ENCODE measurements at places on chromosomes 2 and 18.

DNA sequence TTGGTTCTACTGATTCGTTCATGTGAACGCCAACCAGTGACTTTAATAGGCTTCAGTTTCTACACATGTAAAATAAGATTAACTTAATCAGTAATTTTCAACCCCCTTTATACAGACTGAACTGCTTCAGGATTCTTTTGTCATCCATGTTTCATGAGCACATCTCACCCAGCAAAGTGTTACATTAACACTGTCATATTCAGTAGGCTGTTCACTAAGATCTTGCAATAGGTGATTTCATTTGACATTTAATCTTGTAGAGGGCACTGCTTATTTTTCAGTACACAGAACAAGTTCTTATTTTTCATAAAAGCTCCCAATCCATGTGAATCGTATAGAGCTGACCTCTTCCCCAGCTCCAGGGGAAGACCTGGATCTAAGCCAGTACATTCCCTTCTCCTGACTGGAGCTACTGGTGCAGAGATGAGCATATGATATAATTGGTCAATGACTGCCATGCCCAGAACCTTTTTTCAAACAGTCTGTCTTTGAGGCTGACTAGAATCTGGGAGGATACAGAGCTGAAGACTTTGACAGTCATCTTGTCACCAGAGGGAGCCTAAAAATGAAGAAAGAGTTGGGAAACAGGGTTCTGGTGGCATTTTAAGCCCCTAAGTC, 72.2 kb upstream of the CHRNA1 start:
- DNase-seq: no peak

- DNase-seq: no peak
These were observed 149.9 kb downstream of the GFPT1 start for GRCh38 chr2:69237070-69237670.

- DNase-seq: no peak
These were observed 9.8 kb downstream of the FEV start for GRCh38 chr2:218975060-218975777.

DNA sequence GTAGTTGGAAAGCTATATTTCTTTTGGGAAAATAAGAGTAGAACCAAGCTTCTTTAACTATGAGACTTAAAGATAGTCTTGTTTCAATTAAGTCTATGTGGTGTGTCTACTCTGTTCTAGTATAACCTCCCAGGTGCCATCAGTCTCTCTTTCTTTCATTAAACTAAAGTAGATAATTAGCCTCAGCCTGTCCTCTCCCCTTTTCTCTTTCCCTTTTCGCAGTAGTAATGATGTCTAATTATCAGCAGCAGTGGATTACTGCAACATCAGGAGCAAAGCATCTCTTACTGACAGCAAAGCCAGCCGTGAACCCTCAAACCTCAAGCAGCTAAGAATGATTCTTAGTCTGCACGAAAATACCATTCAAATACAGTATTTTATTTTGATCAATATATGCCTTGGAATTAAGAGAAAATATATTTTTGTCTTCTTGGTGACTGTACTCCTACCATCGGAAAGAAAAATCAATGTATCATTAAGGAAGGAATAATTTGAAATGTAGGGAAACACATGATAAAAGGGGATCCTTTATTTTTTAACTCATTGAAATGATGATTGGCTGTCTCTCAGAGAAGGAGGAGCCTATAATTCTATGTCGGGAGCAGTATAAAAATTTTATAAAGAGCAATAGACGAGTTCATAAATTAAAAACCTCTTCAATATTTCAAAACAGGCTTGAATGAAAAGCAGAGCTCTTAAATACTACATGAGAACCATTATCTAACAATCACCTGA, 4.5 kb downstream of the NOL4 start:
- DNase-seq: no peak

GRCh38 chr2:227219312-227220105, 55.1 kb downstream of the COL4A3 start:
- DNase-seq: no peak

DNA sequence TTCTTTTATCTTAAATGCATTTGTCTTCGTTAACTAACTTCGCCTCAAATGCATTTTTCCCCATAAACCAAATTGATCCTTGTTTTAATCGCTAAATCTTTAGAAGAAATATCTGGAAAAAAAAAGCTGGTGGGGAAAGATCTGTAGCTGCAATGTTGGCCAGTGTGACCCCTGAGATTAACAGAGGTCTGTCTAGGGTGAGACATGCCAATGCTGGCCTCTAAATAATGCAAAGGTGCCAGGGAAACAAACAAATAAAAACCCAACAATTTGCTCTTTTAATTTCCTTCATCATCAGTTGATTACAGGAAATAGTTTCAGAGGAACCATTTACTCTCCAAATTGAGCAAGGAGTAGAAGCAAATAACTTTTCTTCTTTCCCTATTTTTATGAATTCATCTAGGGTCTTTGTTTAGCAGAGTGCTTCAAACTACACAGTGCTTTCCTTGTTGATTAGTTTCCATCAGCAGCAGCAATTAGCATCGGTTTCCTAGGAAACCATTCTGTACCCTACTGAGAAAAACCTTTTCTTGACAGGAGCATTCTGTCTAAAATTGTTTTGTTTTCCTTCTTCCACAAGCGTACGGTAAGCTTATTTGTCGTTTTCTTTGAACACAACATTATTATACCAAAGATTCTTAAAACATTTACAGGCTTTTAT, 100.5 kb upstream of the UNC80 start:
- DNase-seq: no peak

GRCh38 chr2:110182449-110182848, 22.4 kb downstream of the NPHP1 start:
- no peak for DNase-seq

DNA sequence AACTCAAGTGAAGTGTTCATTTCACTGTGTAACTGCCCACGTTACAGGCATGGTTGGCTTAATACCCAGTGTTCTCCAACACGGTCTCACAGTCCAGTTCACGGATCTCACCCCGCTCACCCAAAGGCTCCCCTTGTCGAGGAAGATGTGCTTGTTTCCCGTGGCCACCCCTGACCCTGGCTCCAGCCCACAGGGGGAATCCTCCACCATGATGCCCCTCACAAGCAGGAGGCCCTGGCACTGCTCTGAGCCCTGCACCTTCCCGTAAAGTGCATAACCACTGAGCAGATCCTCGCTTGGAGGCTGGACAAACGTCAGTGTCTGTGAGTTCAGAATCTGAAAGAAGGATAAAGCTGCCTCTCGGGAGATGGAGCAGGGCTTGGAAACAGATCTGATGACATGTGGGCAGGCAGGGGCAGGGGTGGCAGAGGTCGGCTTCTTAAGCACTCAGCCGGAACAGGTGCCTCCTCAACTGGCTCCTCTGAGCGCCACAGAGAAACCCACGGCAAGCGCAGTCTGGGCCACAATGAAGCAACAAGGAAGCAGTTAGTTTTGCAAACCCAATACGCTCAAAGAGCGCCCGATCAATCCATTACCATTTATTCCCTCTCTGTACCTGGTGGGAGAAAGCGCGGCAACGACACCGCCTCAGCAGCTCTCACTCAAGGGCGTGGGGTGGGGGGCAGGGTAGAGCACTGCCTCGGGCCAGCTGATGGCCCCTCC, 17.6 kb downstream of the HDAC4 start:
- no peak for DNase-seq

DNA sequence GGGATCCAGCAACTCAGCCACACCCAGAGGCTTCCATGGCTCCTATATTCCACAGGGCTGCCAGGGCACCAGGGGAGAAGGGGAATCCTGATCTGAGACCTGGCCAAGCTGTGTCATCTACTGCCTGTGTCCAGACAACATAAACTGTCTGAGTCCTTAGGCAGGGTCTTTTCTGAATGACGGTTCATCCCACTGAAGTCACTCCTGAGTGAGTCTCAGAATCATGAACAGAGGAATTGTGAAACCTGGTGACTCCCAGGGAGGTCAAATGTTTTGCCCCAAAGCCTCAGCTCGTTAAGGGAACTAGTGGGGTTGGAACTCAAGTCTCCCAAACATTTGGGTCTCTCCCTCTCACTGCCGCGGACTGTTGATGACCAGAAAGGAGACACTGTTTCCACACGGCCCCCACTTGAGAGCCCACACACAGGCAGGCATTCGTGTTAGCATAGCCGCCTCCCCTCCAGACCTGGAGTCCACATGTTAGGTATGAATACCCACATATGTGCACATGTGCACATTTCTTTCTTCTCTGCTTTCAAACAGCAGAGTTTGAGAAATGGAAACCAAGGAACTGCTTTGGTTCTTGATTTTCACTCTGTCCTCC, 125.0 kb upstream of the MSH6 start:
- no peak for DNase-seq

GRCh38 chr18:43350176-43350575, 72.9 kb upstream of the SYT4 start:
- DNase-seq: no peak

- DNase-seq: no peak
These were observed 11.3 kb downstream of the QPCT start for GRCh38 chr2:37355735-37356134.

- DNase-seq: no peak
These were observed 70.1 kb downstream of the BOLA3 start for GRCh38 chr2:74077636-74078035.

GRCh38 chr2:74010087-74010541, 25.4 kb downstream of the TET3 start:
- DNase-seq: no peak

- no peak for DNase-seq
These were observed 138.8 kb upstream of the SATB2 start for GRCh38 chr2:199596549-199596948.

- no peak for DNase-seq
These were observed 95.9 kb downstream of the SMC6 start for GRCh38 chr2:17657759-17658158.

- no peak for DNase-seq
These were observed 221.9 kb upstream of the RBBP8 start for GRCh38 chr18:22711192-22711685.
